Thyroid gland (tissue), 4 donors: ENCODE measurements at places on chromosomes 1 and 21. TPM values are rescaled to one million over a fixed set of nuclear protein-coding genes. Genes with fewer than 3 reads are reported as not detected.
A peak's percentile ranks its signal among the peaks of the same experiment; 100 is the strongest.

- no peak overlapping the region for H3K4me3 ChIP-seq
- no peaks in the 10 kb centered on the region for H3K36me3 ChIP-seq
- no peaks in the 10 kb centered on the region for H3K27me3 ChIP-seq
- no peak overlapping the region for H3K27ac ChIP-seq
- H3K4me1 ChIP-seq = no peaks in the 10 kb centered on the region
These were observed 152.3 kb upstream of the RGS18 start for GRCh38 chr1:192005976-192006375.

GRCh38 chr1:45111239-45111638 is 95.2 kb downstream of the ZSWIM5 start:
- H3K27me3 ChIP-seq = no peaks in the 10 kb centered on the region
- H3K4me3 ChIP-seq = no peak overlapping the region
- H3K4me1 ChIP-seq = no peaks in the 10 kb centered on the region
- H3K27ac ChIP-seq = no peak overlapping the region
- no peaks in the 10 kb centered on the region for H3K36me3 ChIP-seq

GRCh38 chr1:25461849-25462248 is 31.2 kb downstream of the MACO1 start:
- no peak overlapping the region for H3K27ac ChIP-seq
- no peak for DNase-seq
- peaks cover 5% of the 10 kb centered on the region for H3K36me3 ChIP-seq
- H3K4me3 ChIP-seq = no peak overlapping the region
- no peaks in the 10 kb centered on the region for H3K27me3 ChIP-seq
- H3K4me1 ChIP-seq = peaks cover 2% of the 10 kb centered on the region

GRCh38 chr1:89605692-89606091 is 27.2 kb upstream of the LRRC8C start:
- H3K27me3 ChIP-seq = no peaks in the 10 kb centered on the region
- no peaks in the 10 kb centered on the region for H3K4me1 ChIP-seq
- no peak for DNase-seq
- H3K4me3 ChIP-seq = no peak overlapping the region
- H3K27ac ChIP-seq = no peak overlapping the region
- H3K36me3 ChIP-seq = no peaks in the 10 kb centered on the region

DNA sequence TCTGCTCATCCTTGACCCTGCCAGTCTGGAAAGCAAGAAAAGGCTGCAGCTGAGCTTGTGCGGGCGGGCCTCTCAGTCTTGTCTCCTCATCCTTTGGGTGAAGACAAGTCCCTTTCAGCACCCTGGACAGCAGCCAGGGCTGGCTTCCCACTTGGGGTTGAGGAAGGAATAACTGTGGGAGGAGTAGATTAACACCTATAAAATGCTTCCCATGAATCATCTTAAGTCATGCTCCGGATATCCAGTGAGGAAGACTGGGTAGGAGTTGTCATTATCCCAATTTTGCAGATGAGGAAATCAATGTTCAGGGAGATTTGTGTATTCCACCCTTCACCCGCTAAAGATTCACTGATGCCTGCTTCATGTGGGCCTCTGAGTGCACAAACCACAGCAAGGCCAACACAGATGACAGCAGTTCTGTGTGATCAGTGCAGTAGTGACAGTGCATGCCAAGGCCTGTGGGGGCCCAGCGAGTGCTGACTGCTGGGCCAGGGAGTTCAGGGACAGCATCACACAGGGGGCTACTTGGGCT is 20.1 kb upstream of the COL16A1 start:
- no peaks in the 10 kb centered on the region for H3K36me3 ChIP-seq
- peak; percentile 81 for DNase-seq
- H3K4me1 ChIP-seq = no peaks in the 10 kb centered on the region
- no peak overlapping the region for H3K4me3 ChIP-seq

DNA sequence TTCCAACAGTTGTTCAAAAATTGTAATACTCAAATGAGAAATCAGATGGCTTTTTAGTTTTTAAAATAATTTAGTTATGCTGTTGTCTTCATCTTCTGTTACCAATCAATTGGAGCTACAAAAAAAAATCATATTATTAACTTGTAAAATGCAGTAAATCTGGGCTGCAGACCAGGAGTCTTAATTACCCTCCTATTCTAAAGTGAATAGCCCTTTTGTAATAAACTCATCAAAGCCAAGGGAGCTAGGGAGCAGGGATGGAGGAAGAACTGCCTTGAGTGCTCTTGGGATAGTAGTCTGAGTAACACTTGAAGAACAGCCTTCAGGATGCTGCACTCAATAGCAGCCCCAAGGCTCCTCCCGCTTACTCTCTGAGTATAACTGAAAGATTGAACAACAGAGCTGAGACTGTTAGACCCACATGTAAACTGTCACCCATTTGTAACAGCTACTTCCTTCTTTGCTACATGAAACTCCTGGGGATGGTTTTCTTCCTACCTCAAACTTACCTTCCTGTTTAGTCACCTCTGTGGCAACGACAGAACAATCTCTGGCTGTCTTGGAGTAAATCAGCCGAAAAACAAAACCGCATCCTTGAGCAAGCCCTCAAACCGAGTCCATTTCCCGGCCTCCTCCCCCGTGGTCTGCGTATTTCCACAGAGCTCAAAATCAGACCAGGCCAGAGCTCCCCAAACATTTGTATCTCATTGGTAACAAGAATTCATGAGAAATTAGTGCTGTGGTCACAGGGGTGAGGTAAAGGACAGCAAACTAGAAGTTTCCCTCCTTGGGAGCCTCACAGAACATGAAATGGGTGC is 55.9 kb downstream of the CD58 start:
- no peak for DNase-seq
- H3K27ac ChIP-seq = no peak overlapping the region
- H3K36me3 ChIP-seq = no peaks in the 10 kb centered on the region
- no peak overlapping the region for H3K4me3 ChIP-seq

GRCh38 chr1:151406176-151406575 is 6.8 kb downstream of the PSMB4 start:
- no peak overlapping the region for H3K4me3 ChIP-seq
- H3K4me1 ChIP-seq = no peaks in the 10 kb centered on the region
- H3K27ac ChIP-seq = no peak overlapping the region

DNA sequence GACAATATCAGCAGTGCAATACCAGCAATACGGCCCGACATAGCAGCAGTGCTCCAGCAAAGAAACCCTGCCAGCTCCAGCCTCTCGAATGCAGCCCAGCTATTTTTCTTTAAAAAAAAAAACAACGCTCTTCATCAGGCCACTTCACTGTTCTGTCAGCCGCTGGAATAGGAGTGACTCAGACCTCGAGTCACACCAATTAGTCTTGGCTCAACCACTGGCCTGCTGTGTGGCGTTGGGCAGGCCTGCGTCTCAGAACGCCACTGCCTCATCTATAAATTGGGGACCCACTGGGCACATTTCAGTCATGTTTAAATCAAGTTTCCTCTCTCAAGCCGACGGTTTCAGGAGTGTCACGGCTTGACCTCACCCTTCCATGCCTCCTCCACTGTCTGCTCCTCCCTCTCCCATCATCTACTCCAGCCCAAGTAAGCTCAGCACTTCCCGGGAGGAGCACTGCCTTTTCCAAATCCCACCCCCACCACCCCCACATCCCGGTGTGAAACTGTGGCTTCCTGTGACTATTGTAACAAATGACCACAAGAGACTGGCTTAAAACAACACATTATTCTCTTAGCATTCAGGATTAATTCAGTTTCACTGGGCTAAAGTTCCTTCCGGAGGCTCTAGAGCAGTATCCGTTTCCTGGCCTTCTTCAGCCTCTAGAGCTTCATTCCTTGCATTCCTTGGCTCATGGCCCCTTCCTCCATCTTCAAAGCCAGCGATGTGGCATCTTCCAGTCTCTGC is 71.9 kb upstream of the EFHD2 start:
- H3K27ac ChIP-seq = peak overlapping the region; percentile 92
- H3K4me3 ChIP-seq = no peak overlapping the region
- no peaks in the 10 kb centered on the region for H3K27me3 ChIP-seq
- H3K36me3 ChIP-seq = no peaks in the 10 kb centered on the region
- H3K4me1 ChIP-seq = peaks cover 77% of the 10 kb centered on the region

- DNase-seq = no peak
- H3K36me3 ChIP-seq = no peaks in the 10 kb centered on the region
- no peak overlapping the region for H3K4me3 ChIP-seq
These were observed 234.6 kb downstream of the USP25 start for GRCh38 chr21:15964236-15964855.

- no peaks in the 10 kb centered on the region for H3K36me3 ChIP-seq
- no peak overlapping the region for H3K27ac ChIP-seq
- H3K4me3 ChIP-seq = no peak overlapping the region
- H3K4me1 ChIP-seq = no peaks in the 10 kb centered on the region
- no peak for DNase-seq
- no peaks in the 10 kb centered on the region for H3K27me3 ChIP-seq
These were observed 13.8 kb downstream of the CYB5RL start for GRCh38 chr1:54186056-54186455.

DNA sequence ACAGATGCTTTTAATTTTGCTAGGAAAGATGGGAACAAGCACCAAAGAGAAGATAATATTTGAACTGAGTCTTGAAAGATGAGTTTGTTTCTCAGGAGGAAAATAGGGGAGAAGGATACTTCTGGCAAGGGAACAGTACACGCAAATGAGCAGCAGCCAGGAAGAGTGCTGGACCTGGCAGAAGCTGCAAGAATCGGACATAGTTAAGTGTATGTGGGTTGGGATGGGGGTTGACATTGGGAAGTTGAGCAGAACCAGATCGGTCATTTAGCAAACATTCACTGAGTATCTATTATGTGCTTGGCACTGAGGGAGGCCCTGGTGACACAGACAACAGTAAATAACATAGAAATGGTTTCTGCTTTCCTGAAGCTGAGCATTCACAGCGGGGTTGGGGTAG is 198.8 kb downstream of the PLPP3 start:
- no peak for DNase-seq
- no peaks in the 10 kb centered on the region for H3K27me3 ChIP-seq
- no peaks in the 10 kb centered on the region for H3K36me3 ChIP-seq
- no peak overlapping the region for H3K4me3 ChIP-seq

DNA sequence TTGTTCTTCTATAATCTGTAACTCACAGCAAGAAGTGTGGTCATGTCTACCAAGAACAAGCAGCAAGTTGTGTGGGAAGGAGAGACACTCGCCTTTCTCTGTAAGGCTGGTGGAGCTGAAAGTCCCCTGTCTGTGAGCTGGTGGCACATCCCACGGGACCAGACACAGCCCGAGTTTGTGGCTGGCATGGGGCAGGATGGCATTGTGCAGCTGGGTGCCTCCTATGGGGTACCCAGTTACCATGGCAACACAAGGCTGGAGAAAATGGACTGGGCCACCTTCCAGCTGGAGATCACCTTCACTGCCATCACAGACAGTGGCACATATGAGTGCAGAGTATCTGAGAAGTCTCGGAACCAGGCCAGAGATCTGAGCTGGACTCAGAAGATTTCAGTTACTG is 15.5 kb downstream of the CD101 start:
- H3K27ac ChIP-seq = no peak overlapping the region
- H3K4me3 ChIP-seq = no peak overlapping the region
- no peaks in the 10 kb centered on the region for H3K27me3 ChIP-seq
- no peaks in the 10 kb centered on the region for H3K4me1 ChIP-seq

- peak overlapping the region; percentile 76 for H3K27ac ChIP-seq
- H3K4me3 ChIP-seq = no peak overlapping the region
These were observed 1.5 kb downstream of the CPTP start for GRCh38 chr1:1326075-1326605.

- no peak overlapping the region for H3K4me3 ChIP-seq
- H3K36me3 ChIP-seq = no peaks in the 10 kb centered on the region
- peaks cover 11% of the 10 kb centered on the region for H3K4me1 ChIP-seq
These were observed 12.8 kb upstream of the MPZL1 start for GRCh38 chr1:167708940-167709389.

GRCh38 chr1:33696962-33697361 is 166.9 kb upstream of the HMGB4 start:
- DNase-seq = no peak
- H3K4me1 ChIP-seq = no peaks in the 10 kb centered on the region
- H3K36me3 ChIP-seq = no peaks in the 10 kb centered on the region
- no peaks in the 10 kb centered on the region for H3K27me3 ChIP-seq
- H3K27ac ChIP-seq = no peak overlapping the region

- no peaks in the 10 kb centered on the region for H3K27me3 ChIP-seq
- no peak overlapping the region for H3K4me3 ChIP-seq
- peak; percentile 19 for DNase-seq
- no peaks in the 10 kb centered on the region for H3K36me3 ChIP-seq
- H3K27ac ChIP-seq = no peak overlapping the region
These were observed 32.0 kb downstream of the PTAFR start for GRCh38 chr1:28144203-28145135.

- H3K36me3 ChIP-seq = no peaks in the 10 kb centered on the region
- no peak overlapping the region for H3K4me3 ChIP-seq
- peaks cover 26% of the 10 kb centered on the region for H3K4me1 ChIP-seq
- DNase-seq = no peak
- H3K27ac ChIP-seq = no peak overlapping the region
- no peaks in the 10 kb centered on the region for H3K27me3 ChIP-seq
These were observed 4.1 kb upstream of the PRDM16 start for GRCh38 chr1:3064901-3065300.

GJC2 gene
- 2.8 TPM for total RNA-seq

FABP3 gene
- 2.3 TPM for total RNA-seq

ASCL5 gene
- total RNA-seq = not detected

FAM177B gene
- total RNA-seq = not detected

CAPZB gene
- 82.1 TPM for total RNA-seq
